ENCODE measurements at places on chromosomes 3 and 15.

- DNase-seq, result no peak
These were observed 2.1 kb upstream of the GNB5 start for GRCh38 chr15:52193321-52193720.

- DNase-seq, result no peak
These were observed 8.7 kb downstream of the ATP8B4 start for GRCh38 chr15:50110285-50110684.

DNA sequence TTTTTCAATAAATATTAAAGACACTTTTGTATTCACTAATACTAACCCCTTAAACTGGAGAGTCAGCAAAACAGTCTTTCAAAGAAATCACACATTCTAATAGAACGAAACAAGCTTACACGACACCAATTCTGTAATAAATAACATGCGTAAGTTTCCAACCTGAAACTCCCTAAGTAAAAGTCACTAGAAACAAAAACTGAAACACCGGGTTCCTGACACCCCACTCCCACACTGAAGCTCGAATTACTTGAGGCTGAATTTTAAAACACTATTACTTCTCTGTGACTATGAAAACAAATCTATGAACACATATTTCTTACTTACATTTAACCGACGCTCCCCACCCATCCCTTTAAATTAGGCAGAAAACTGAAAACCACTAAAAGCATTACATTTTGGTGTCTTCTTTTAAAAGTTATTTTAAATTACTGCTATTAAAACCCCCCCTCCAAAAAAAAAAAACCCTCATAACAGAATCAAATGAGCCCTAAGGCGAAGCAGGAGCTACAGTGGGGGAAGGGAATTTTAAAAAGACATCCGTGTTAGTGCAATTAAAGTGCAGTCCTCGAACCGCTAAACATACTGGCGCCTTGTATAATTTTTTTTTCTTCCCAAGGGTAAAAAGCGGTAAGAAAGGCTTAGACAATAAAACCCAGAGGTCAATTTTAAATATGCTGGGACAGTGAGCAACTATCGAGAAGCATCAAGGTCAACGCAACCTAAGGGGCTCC lies 878 bp downstream of the SPPL2A start:
- no peak for DNase-seq

GRCh38 chr3:184068344-184068743 lies 15.5 kb downstream of the HTR3C start:
- no peak for DNase-seq

- no peak for DNase-seq
These were observed 155.3 kb downstream of the TBL1XR1 start for GRCh38 chr3:177041730-177042551.

All from neural crest cell (in vitro differentiated cells).